SJSA1 (cell line): ENCODE measurements at places on chromosomes 6 and 20.
A peak's percentile ranks its signal among the peaks of the same experiment; 100 is the strongest.

DNA sequence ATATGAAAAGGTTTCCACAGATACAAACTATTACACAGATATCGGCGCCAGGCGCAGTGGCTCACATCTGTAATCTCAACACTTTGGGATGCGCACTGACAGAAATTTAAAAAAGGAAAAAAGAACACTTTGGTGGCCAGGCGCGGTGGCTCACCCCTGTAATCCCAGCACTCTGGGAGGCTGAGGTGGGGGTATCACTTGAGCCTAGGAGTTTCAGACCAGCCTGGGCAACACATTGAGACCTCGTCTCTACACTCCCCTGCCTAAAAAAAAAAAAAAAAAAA is 41.6 kb downstream of the NUDT3 start:
- no peak for DNase-seq

- no peak for DNase-seq
Measured at GRCh38 chr20:13913572-13913971, 76.8 kb downstream of the SEL1L2 start.

GRCh38 chr6:53325785-53326184 is 23.0 kb downstream of the ELOVL5 start:
- DNase-seq: no peak

DNA sequence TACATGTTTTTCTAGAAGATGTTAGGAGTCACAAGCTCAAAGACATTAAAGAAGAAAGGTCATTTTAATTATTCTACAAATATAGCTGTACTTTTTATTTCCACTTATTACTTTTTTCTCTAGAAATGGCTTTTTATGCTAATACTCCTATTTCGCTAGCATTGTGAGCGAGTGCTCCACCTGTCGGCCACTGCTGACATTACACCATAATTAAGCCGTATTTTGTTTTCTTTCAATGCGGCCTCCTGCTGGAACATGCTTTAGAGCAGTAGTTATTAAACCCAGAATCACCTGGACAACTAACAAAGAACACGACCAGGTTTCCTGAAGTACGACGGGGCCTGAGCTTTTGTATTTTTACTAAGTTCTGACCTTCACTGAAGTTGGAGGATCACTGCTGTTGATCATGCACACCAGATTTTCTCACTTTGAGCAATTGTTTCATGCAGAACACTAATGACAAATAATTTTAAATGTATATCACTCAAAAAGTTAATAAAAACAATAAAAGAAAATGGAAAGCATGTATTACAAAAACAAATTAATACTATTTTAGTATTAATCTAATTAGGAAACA is 74.1 kb upstream of the PAK5 start:
- peak; percentile 45 for DNase-seq

DNA sequence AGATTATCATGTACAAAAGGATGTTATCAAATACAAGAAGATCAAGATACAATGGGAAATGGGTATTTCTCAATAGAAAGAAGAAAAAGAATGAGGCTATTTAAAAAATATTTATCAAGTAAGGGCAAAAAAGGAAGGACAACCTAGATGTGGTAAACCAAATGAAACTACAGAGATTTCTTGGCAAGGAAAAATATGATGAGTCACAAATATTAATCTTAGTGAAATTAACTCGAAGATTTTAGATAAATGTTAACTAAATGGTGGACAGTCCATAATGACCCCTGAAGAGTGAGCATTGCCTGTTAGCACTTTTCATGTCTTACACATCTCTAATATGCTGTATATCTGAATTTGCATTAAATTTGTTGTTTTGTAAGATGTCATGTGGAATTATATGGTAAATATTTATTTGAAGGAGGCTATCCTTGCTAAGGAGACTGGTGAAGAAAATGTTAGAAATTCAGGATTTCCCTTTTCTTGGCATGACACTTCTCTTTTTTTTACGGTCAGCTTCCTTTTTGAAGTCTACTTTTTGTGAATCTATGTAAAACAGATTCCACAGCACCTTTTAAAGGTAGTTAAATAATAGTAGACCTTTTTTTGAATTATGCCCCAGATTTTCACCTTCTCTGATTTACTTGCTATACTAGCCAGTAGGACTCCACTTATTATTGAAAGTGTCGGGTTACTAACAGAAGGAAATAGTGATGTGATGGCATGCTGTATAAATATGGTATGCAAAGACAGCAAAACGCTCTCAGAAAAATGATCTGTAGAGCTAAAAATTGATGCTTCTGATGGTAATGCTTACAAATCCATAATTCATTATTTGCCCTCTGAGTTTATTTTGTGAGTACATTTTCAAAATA is 120.5 kb downstream of the HIVEP1 start:
- DNase-seq: no peak

DNA sequence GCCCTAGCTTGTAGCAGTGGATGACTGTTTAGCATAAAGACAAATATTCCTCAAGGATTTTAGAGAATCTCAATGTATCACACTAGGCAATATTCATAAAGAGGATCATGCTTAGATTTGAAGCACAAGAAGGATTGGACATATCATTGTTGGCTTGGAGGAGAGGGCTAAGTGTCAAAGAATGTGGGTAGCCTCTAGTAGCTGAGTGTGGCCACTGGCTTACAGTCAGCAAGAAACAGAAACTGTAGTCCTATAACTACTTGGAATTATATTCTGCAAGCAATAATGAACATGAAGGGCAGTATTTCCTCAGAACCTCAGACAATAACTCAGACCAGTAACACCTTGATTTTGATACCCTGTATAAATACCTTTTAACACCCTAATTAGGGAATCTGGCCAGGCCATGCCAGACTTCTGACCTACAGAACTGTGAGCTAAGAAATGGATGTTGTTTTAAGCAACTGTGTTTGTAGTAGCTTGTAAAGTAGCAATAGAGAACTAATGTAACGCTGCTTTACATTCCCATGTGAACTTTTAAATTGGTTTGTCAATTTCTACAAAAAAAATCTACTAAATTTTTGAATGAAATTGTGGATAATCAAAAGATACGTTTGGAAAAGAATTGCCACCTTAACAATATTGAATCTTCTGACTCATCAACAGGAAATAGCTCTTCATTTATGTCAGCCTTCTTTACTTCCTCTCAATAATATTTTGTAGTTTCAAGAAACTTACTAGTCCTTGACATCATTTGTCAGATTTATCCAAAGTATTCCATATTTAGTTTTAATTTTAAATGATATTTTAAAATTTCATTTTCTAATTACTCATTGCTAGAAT is 65.2 kb upstream of the RSPO3 start:
- peak; percentile 45 for DNase-seq

DNA sequence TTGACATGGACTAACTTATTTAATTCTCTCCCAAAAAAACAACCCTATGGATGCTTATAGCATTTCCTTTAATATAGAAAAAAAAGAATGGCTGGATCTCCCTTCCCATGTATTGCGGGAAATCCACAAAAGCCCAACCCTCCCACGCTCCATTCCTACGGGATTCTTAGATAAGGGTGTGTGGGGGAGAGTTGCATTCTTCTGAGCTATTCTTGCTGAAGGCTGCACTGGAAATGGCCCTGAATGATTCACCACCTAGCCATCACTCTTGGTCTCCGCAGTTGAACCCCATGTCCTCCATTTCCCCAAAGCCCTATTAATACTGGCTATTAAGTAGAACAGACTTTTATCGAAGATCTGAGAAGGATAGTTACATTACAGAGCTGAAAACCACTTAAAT is 41.9 kb upstream of the ADGRF5 start:
- DNase-seq: no peak

DNA sequence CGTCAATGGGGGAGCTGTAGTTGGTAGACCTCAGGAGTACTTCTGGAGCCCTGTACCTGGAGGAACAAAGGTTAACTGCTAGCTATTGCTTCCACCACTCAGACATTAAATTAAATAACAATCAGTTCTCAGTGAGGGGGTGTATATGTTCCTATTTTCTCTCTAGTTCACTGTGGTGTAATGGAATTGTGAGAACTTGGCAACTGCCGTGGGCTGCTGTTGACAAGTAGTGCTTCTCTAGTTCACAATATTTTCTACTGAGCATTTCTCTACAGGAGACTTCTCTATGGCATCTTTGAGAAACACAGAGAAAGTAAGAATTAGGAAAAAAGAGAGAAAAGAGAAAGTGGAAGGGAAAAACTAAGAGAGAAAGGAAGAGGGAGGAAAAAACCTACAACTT is 23.4 kb upstream of the GSTA4 start:
- DNase-seq: no peak

DNA sequence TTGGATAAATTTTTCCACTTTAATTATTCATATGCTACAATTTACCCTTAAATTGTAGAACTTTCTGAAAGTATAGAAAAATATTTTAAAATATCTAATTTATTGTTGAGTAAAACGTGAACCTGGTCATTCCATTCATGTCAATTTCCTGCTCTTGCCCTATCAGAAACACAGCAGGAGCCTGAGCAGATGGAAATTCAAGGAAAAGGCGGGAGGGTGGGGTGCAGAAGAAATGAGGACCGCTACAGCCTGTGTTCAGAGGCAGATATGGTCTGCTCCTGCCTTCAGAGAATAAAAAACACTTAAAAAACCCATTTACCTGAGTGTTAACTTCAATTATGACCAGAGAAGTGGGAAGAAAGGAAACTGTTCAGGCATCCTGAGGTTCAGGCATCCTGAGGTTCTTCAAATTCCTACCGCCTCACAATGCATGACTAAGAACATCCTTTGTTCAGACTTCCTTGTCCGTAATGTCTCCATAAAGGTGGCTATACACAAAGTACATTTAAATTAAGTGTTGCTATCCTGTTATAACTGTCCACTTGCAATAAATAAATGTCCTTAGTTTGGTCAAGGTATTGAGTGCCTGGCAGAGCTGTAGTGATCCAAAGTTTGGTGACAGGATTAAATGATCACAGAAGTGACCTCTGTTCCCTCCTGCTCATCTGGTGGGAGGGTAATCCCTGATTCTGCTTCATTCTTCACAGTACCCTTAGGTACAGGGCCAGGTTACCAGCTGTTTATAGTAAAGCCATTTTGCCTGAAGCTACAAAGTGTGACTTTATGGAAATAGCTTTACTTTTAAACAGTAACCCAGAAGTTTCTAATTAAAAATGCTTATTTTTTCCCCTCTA is 109.1 kb downstream of the MAN1A1 start:
- no peak for DNase-seq
